Activated CD8-positive, alpha-beta memory T cell treated with anti-CD3 and anti-CD28 coated beads for 36 hours (primary cell): ENCODE measurements at places on chromosomes 1 and 21. TPM values are rescaled to one million over a fixed set of nuclear protein-coding genes. Genes with fewer than 3 reads are reported as not detected.

Gene TEX38
- not detected for total RNA-seq

Gene NHLH1
- 0.46 TPM for total RNA-seq

Gene KLHDC8A
- total RNA-seq = not detected

Gene SEC16B
- not detected for total RNA-seq

Gene TBX19
- 0.80 TPM for total RNA-seq

Gene OR6N1
- not detected for total RNA-seq

Gene C1QC
- not detected for total RNA-seq

Gene TMEM167B
- 29.1 TPM for total RNA-seq

Gene C8A
- not detected for total RNA-seq

Gene KCNAB2
- total RNA-seq = 200 TPM

Gene NIBAN1
- 37.3 TPM for total RNA-seq

Gene IGSF5
- total RNA-seq = not detected

Gene GJA9
- not detected for total RNA-seq

Gene TMPRSS2
- not detected for total RNA-seq

Gene PTPN14
- 0.93 TPM for total RNA-seq

Gene RAB3B
- total RNA-seq = 0.17 TPM

Gene PKN2
- total RNA-seq = 15.3 TPM

Gene RSPH1
- not detected for total RNA-seq

Gene COX20
- total RNA-seq = 39.7 TPM

Gene PPIAL4G
- total RNA-seq = not detected

Gene FCRL6
- 0.21 TPM for total RNA-seq

Gene C1QA
- total RNA-seq = not detected

Gene TRNAU1AP
- total RNA-seq = 40.9 TPM

Gene PROK1
- total RNA-seq = not detected

Gene ATP6V1G3
- total RNA-seq = not detected

Gene CR2
- 0.48 TPM for total RNA-seq

Gene SLAMF7
- total RNA-seq = 75.4 TPM

Gene CDKN2C
- total RNA-seq = 8.9 TPM

Gene KCNE2
- total RNA-seq = not detected

Gene OXCT2
- 2.8 TPM for total RNA-seq

Gene IL10
- total RNA-seq = 6.4 TPM

Gene COL16A1
- total RNA-seq = not detected

Gene DISP3
- total RNA-seq = 0.38 TPM

Gene RABGAP1L
- 33.4 TPM for total RNA-seq

Gene RNU1-1
- 1,003 TPM for total RNA-seq

Gene KRTAP19-7
- total RNA-seq = not detected

Gene KCND3
- total RNA-seq = not detected

Gene SNIP1
- total RNA-seq = 23.0 TPM

Gene TMEM52
- total RNA-seq = 0.80 TPM

Gene C1orf94
- not detected for total RNA-seq

Gene DDOST
- 191 TPM for total RNA-seq

Gene HSD3B2
- total RNA-seq = not detected

Gene C8B
- not detected for total RNA-seq

Gene NBPF19
- 10.6 TPM for total RNA-seq

Gene ETS2
- 30.6 TPM for total RNA-seq

Gene TMPRSS3
- 31.2 TPM for total RNA-seq

Gene SNAPIN
- total RNA-seq = 34.3 TPM

Gene LCE3D
- not detected for total RNA-seq

Gene DPT
- total RNA-seq = not detected

Gene WDR64
- total RNA-seq = not detected

Gene PER3
- 4.4 TPM for total RNA-seq

Gene CCDC181
- 0.57 TPM for total RNA-seq

Gene TXLNA
- 100 TPM for total RNA-seq

Gene USP25
- total RNA-seq = 35.9 TPM

Gene FCRL4
- not detected for total RNA-seq

Gene ZNF648
- not detected for total RNA-seq

Gene CYP4X1
- total RNA-seq = not detected
